Left forelimb (tissue), 1 donor: ENCODE measurements at places on chromosomes 2 and 18.

DNA sequence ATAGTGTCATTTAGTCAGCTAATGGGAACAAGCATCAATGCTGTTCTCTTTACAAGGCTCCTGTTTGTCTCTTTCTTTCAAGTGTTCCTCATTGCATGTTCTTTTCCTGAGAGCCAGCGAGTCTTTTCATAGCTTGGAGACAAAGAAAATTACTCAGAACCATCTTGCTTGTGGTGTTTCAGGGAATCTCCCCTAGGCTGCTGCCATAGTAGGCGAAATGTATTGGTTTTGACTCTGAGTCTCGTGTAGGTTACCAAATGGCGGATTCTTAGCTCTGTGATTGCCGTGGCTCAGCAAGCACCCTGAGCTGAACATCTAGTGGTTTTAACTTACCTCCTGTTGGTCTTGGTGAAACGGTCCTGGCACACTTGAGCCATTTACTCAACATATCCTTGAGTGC lies 68.7 kb downstream of the RHBDD1 start:
- no peak for DNase-seq

GRCh38 chr2:44237221-44237620 lies 38.1 kb upstream of the SLC3A1 start:
- DNase-seq = no peak

- DNase-seq = no peak
These were observed 592.1 kb downstream of the XIRP2 start for GRCh38 chr2:167480232-167480985.

- DNase-seq = peak; percentile 51
These were observed 269.3 kb upstream of the ID2 start for GRCh38 chr2:8412586-8412985.

DNA sequence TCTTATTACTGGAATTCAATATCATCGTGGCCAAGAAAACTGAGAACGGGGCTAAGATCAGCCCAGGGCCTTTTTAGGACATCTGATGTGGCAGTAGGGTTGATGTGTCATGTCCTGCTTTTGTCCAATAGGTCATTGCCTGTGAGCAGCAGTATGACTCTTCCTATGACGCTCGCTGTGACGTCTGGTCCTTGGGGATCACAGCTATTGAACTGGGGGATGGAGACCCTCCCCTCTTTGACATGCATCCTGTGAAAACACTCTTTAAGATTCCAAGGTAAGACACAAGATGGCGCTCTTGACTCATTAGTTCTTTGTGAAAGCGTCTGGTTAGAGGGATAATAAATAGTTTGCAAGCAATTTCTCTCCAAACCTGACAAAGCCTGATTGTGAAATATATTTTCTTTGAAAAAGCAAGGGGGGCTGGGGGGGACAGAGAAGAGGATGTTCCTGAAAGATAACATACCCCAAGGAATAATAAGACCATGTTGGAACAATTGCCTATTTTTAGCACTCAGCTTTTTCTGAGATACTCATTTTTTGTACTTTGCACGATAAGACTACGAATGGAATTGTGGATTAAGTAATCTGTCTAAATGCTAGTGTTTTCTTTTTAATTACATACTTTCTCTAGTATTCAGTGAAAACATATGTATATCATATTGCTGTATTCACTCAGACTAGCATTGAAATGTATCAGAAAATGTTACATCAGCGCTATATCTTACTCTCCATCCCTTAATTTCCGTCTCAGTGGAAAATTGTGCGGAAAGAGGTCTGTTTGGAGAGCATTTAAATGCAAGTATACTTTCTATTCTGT lies 58.1 kb downstream of the MYO3B start:
- no peak for DNase-seq

DNA sequence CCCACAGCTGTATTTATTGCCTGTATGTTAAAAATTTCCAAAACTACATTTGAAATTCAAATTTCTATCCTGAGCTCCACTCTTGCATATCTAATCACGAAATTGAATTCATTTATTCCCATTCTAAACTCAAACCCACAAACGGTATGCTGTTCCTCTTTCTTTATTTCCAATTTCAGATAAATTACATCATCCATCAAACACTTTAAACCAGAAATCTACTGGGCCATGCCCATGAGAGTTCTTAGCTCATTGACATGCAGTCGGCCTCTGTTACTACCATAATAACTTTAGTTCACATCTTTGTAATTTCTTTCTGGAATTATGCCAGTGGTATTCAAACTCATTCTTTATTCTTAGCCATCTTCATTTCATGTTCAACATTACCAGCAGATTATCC lies 100.3 kb downstream of the COL3A1 start:
- no peak for DNase-seq

- no peak for DNase-seq
These were observed 340.1 kb downstream of the ARHGAP15 start for GRCh38 chr2:143469323-143469722.

DNA sequence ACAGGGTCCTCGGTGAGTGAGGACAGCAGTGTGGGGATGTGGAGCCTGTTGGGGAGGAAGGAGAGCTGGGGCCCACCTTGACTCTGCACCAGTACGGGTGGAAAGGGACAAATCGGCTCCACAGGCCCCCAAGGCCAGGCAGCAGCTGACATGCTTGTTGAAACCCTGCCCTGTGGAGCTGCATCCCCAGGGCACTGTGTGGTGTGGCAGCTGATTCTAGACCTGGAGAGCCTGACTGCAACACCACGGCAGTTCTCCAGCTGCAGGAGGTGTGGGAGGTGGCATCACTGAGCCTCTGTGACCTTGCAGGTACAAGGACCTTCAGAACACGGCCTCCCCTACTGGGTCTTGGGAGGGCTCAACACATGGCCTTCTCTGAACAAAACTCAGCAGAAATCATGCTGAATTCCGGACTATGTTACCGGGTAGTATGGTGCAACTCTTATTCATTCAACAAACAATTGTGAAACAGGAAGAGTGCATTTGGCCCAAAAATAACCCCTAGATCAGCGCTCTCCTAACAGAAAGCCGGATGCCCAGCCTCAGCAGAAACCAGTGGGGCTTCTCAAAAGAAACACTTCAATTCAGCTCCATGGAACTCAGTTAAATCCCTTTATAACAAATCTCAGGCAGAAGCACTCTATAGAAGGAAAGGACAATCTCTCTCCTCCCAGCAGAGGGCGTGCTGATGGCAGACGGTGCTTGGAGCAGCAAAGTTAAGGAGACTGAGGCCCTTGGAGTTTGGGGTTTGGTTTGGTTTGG lies 104.4 kb upstream of the SALL3 start:
- DNase-seq = no peak

DNA sequence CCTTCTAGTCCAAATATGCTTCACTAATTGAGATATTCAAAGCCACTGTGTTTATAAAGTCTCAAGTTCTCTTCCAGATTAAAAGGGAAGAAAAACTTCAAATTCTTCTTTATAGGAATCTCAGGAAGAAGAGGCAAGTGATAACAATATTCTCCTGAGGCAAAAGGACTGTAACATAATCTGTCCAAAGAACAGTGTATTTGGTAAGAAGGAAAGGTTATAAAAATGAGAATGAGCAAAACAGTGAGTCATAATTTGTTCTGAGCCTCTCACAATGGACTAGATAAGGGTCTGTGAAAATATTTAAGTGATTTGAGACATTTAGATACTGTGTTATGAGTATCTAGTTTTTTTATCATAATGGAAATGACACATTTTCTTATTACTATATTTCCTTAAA lies 44.3 kb downstream of the SNRPD1 start:
- no peak for DNase-seq

DNA sequence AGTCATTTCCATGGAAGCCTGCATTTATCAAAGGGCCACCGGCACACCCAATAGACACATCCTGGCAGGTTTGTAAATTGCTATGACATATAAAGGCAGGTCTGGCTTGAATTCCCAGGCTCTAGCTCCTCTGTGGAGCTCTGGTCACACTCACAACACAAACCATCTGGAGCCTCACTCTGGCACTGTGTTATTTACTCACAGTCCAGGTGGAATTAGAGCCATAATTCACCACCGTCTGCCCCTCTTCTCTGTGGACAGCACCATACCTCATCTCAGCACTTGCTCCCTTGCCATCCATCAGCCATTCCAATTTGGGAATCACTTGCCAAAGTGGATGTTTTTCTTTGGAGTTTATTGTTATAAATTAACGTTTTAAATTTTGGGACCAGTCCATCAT lies 84.3 kb upstream of the OSR1 start:
- no peak for DNase-seq

GRCh38 chr2:34547340-34547739 lies 948.2 kb upstream of the FAM98A start:
- DNase-seq = no peak

DNA sequence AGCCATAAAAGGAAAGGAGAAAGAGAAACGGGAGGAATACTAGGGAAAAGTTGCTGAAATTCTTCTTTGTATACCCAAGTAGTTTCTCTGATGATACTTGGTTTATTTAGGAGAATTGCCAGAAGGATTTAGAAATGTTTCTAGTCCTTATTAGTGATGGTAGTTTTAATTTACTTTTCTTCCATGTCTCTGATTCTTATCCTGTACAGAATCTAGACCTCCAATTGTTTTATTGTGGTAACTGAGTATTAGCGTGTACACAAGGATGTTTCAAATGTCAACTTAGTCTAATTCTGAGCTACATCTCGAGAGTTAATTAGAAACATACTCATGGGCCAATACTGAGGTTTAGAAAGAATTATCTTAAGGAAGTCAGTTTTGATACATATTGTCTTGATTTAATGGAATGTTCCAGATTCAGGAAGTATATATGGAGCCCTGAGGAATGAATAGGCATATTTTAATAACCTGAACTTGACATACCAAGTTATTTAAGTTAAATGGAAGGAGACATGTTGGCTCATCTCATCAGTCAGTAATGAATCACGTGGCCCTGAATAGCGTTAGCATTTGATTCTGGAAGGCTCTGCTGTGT lies 219.6 kb downstream of the LTBP1 start:
- no peak for DNase-seq

GRCh38 chr2:208546860-208547650 lies 140.5 kb downstream of the PTH2R start:
- DNase-seq = no peak

DNA sequence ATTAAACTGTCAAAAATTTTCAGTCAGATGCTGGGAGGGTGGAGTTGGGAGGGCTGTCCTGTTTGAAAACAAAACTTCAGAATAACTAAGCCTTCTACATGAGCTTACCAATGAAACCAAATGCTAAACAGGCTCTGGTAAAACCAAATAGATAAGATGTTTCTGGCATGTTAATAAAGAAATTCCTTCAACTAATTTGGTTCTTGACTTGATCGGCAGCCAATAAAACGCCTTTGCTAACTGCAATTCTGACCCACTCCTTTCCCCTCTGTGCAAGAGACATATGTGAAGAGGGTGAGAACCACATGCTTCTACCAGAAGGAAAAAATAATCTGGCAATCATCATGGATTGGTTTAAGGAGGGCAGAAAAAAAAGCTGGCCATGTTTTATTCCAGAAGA lies 20.9 kb downstream of the MAP4K3 start:
- no peak for DNase-seq

DNA sequence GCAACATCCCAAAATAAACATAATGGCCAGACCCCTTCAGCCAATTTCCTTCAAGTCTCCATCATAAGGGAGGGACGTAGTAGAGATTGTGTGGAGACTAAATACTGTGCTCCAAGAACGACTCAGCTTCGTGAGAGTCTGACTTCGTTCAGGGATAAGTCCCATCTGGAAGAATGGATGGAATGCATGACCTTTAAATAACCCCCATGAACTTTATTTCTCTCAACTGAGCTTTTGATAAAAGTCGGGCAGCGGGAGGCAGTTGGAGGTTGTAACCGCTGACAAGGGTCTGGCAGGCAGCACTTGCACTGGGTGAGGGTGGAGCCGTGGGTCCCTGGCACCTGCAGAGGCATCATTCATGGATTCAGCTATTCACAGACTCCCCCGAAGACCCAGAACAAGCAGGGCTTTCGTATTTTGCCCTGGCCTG lies 115.9 kb downstream of the ZFP36L2 start:
- no peak for DNase-seq

GRCh38 chr2:205925373-205926337 lies 160.3 kb downstream of the INO80D start:
- peak; percentile 92 for DNase-seq

GRCh38 chr2:44335806-44336538 lies 25.3 kb downstream of the PREPL start:
- no peak for DNase-seq

DNA sequence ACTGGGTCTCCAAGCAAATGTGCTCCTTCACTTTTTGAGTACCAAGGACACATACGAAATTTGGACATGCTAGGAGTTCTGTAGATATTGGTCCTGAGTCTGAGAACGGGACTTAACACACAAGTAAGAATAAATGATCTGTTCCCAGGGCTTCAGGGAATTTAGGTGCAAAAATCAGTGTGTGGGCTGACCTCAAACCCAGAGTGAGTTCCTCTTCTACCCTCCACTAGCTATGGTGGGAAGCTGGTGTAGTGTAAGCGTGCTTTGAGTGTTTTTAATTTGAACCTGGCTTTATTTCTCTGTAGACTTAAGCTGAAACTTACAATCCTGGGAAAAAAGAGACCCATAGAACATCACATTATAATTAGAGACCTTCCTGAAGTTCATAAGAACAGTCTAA lies 50.5 kb downstream of the MYO3B start:
- DNase-seq = no peak

DNA sequence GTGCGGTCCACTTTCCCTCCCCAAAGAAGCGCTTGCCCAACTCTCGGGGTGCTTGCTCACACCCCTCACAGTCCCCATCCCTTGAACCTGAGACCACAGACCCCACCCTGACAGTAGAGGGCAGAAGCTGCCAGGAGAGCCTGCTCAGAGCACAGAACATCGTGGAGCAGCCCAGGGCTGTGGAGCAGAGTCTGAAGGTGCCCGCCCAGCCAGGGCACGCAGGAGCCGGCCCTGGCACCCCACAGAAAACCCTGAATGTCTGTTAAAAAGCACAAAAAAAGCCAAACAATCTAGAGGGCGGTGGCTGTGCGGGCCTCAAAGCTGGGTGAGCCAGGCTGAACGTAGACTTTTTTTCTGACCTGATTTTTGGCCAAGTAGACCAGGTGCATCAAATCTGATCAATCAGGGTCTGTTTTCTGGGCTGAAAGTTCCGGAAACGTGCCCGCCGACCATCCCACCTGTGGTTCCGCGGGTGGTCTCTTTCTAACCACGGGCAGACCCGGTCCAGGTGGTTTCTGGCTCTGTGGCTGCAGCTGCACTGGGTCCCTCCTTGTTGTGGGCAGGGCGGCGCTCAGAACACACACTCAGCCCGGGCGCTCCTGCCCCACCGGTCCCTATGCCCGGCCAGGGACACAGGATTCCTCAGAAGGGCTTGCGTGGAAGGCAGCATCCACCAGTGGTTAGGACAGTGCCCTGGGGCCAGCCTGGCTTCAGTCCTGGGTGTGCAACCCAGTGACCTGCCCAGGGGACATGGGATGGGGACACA lies 66.3 kb downstream of the SLC66A2 start:
- DNase-seq = peak; percentile 53
